ENCODE measurements at places on chromosomes 1 and 21.

DNA sequence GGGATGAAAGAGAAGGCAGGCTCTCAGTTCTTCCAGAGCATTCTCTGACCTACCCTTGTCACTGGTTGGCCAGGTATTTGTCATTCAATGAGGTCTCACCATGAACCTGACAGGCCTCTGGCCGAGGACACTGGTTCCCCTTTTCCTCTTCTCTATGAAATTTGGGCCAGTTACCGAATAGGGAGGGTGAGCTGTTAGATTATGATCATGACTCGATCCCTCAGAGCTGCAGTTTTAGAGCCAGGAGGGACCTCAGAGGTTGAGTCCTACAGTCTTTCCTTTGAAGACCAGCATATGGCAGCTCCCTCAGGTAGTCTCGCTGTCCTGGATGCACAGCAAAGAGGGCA, 29.5 kb upstream of the CLSTN1 start:
- no peak for DNase-seq

DNA sequence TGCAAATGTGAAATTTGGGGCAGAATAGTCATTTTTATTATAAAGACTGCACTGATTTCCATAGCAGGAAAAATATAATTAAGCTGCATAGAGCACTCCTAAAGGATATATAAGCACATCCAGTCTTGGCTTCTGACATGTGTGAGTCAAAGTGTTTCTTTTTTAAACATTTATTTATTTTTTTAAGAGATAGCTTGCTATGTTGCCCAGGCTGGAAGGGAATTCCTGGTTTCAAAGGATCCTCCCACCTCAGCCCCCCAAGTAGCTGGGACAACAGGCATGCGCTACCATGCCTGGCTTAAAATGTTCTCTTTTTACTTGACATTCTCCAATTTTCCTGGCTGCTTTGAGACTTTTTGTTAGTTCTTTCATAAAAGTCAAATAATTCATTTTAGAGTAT, 126.1 kb downstream of the HMCN1 start:
- no peak for DNase-seq

GRCh38 chr1:206541236-206541833, 34.0 kb downstream of the RASSF5 start:
- no peak for DNase-seq

DNA sequence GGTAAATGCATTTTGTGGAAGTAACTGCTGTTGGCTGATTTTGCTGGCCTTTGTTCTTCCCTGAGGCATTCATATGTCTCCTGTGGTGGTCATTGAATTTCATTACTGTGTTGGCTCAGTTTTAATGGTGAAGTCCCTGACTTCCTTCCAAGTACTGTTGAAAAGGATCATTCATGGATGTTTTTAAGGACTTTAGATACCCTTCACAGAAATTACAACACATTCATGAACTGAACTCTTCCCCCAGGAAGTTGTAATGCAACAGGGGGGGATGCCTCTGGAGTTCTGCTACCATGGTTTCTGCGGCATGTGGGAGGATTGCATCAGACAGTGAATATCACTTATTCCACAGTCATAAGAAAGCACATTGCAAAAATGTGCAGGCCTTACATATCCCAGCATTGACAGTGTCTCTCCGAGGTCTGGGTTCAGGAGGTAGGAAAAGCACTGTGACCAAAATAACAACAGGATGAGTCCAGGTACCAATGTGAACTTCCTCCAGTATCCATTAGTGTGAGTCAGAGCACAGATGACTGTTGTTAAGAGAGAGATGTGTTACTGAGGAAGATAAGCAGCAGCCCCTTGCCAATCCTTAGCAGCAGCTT, 2.1 kb upstream of the RAB3GAP2 start:
- no peak for DNase-seq

DNA sequence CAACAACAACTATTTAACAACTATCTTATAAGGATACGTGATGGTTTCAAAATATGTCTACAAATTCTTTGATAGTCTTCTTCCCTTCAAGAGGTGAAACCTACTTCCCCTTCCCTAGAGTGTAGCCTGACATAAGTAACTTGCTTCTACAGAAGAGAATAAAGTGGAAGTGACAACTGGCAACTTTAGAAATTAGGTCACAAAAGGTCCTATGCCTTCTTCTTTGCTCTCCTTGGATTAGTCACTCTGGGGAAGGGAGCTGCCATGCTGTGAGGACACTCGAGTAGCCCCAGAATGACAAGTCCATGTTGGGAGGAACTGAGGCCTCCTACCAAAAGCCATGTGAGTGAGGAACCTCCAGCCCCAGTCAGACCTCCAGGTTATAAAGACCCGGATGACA, 19.2 kb downstream of the EFCAB14 start:
- DNase-seq: no peak

GRCh38 chr1:89547563-89548116, 23.0 kb downstream of the LRRC8B start:
- no peak for DNase-seq

DNA sequence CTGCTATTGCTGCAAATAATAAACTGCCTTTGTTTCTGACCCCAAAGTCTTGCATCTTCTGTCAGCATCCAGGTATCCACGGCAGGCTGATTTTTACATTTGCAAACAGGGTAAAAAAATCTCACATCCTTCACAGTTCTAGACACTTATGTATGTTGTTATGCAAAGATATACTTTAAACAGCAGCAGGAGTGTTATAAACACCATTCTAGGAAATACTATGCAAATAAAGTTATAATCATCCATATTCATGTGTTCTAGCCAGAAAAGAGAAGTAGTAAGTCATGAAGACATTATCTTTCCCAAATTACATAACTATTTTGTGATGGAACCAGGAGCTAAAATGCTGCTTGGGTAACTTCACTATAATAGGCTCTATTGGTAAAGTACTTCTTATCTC, 534.2 kb downstream of the LTN1 start:
- no peak for DNase-seq

- no peak for DNase-seq
Measured at GRCh38 chr1:235863699-235864093, 3.0 kb downstream of the LYST start.

DNA sequence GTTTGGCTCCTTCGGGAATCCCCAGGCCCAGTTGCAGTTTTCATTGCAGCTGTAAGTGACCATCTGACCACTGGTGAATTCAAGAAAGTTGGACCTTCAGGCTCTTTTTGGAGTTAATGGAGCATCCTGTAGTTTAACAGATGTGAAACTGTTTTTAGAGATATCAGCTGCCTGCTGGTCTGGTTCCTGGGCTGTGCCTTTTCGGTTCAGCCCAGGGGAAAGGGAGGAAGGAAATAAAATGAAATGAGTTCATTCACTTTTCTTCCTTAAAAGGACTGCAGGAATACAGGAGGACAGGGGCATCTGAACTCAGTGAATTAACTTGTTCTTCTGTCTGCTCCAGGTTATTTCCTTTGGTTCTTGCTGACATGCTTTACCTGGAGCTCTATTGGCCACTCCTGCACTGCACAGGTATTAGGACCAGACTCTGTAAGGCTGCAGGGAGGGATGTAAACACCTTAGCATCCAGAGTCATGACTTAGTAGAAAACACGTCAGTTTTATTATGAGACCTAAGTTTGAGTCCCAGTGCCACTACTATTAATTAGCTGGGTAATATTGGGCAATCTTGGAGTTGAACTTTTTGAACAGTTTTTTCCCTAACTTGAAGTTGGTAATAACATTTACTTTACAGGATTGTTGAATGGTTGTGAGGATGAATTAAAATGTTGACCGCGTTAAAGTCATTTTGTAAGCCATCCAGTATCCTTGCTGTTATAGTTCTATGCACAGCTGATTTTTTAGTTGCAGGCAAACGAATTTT, 83.6 kb downstream of the LRRC8D start:
- DNase-seq: no peak

DNA sequence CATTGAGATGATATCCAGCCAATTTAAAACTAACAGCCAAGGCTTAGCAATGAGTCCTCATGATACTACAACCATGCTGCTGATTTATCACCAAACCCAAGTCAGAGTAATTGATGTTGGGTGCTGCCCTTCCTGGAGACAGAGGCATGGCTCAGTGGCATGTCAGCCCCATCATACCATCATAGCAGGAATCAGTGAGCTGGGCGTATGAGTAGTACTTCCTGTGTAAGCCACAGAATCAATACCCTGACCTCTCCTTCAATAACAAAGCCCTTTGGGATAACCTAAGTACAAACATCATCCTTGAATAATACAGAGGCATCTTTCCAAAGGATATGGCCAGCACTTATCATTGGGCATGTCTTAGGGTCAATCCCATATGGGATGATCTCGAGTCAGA, 3.0 kb upstream of the LCE1E start:
- no peak for DNase-seq

DNA sequence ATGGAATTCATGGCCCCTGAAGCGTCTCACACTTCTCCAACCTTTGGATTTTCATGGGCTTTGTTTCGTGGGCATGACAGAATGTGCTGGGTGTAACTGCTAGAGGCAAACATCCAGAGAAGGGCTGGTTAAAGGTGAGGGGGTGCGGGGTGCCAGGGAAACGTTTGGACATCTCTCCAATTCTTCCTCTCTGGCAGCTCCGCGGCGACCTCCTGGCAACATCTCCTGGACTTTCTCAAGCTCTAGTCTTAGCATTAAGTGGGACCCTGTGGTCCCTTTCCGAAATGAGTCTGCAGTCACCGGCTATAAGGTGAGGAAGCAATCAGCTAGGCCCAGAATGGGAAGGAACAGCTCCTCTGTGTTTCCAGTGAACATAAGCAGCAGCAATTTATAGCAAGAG, 12.0 kb downstream of the TMEM81 start:
- no peak for DNase-seq

DNA sequence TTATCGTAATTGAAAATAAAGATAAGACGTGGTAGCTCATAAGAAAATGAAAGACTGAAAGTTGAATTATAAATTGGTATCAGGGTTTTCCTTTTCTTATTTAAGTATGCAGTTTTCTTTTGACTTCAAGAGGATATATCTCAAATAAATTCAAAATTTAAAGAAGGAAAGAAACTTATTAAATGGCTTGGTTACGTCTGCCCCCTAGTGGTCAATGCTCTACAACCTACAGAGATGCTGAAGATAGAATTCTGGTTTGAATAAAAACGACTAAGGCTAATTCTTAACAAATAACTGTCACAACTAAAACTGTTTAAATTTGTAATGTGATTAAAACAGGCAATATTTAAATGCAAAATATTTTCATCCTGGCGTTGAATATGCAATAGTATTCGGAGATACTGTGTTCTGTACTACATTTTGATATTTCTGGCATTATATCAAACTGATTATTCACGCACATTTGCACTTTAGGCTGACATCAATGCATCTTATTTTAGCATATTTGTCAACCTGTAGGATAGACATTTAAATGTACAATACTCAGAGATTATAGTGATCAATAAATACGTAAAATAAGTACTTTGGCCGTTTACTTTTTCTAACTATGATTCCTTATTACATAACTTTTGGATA, 26.8 kb downstream of the IFI44 start:
- DNase-seq: peak; percentile 41

DNA sequence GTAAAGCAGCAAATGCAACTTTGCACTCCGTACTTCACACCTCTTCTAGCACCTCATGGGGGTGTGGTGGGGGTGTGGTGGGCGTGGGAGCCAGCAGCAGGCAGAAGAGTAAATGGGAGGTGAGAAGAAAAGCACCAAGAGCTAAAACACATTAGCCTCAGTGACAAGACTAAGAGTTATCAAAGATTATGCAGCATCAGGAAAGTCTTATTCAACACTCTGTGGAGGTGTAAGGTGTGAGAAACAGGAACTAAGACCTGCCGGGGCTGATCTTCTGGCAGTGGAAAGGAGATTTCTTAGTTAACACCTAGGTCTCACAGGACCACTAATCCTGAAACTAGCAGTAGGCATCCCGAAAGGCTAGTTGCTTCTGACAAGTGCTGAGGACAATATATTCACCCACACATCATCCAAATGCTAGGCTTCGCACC, 9.9 kb downstream of the TGFBR3 start:
- no peak for DNase-seq
